HEK293T (cell line): ENCODE measurements at places on chromosomes 12 and 14.

DNA sequence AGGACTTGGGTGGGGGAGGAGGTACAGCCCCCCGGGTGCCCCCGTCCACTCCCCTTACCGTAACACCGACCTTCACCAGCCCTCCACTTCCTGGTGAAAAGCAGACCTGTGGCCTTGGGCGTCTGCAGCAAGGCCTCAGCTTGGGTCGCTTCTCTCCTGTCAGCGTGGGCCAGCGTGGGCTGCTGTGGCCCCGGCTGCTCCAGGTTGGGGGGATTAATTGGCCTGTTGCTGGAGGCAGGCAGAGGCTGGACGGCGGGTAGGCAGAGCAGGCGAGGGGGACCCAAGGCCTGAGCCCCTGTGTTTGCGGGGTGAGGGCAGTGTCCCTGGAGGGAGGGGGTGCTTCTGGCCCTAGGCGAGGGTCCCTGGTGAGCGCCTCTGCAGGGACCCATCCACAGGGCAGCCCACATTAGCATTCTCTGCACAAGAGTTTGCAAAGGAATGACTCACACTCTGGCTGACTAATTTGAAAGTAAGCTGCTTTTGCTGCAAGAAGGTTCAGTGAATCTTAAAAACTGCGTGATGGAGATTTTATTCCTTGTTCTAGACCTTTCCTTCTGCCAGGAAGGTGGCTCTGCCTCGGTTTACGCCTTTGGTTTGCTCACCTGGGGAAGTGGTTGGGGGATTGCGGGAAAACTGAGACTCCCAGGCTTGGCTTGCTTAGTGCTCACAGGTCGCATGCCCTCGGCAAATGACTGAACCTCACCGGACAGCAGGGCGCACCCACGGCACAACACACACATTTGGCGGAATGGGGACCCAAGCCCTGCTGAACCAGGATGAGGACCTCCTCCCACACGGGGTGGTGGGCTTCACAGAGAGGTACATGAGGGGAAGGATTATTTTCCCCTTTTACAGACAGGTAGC, 37.9 kb upstream of the DLK1 start:
- DNase-seq: no peak

GRCh38 chr12:12660201-12660600, 35.8 kb downstream of the GPR19 start:
- DNase-seq: no peak

GRCh38 chr12:104694711-104695110, 238.0 kb downstream of the CHST11 start:
- no peak for DNase-seq

- DNase-seq: no peak
Observed at GRCh38 chr12:105338966-105339365, 8.5 kb downstream of the C12orf75 start.

- DNase-seq: no peak
Observed at GRCh38 chr14:89134640-89135039, 282.4 kb downstream of the FOXN3 start.

GRCh38 chr14:20391505-20391904, 21.8 kb downstream of the TEP1 start:
- no peak for DNase-seq

- no peak for DNase-seq
Observed at GRCh38 chr14:47277703-47278102, 397.7 kb downstream of the MDGA2 start.

GRCh38 chr12:19130224-19131024, 891 bp downstream of the PLEKHA5 start:
- DNase-seq: peak; percentile 33

DNA sequence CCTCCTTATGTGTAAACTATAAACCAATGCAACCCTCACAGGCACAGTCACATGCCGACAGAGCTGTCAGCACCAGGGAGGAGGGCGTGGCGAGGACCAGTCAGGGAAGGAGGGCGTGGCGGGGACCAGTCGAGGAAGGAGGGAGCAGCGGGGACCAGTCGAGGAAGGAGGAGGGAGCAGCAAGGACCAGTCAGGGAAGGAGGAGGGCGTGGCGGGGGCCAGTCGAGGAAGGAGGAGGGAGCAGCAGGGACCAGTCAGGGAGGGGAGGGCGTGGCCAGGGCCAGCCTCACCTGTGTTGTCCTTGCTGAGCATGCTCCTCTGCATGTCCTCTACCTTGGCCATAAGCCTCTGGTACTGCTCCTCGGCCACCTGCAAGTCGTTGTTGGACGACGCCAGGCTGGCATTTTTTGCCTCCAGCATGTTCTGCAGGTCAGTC, 24.2 kb downstream of the GOLGA3 start:
- no peak for DNase-seq

DNA sequence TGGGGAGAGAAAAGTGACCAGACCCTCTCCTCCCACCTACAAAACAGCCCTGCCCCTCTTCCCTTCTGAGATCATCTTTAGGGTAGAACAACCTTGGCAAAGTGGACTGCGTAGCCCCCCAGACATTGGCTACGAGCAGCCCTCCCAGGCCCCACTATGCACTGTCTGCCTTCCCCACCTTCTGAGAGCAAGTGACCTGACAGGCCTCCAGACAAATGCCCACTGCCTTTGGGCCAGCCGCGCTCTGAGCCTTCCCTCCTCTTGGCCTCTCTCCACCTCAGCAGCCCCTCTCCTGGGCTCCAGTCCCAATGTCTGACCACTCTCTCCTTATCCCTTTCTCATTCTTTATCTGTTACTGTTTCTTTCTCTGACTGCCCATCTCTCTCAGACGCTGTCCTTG, 46.5 kb upstream of the CCND2 start:
- DNase-seq: no peak

DNA sequence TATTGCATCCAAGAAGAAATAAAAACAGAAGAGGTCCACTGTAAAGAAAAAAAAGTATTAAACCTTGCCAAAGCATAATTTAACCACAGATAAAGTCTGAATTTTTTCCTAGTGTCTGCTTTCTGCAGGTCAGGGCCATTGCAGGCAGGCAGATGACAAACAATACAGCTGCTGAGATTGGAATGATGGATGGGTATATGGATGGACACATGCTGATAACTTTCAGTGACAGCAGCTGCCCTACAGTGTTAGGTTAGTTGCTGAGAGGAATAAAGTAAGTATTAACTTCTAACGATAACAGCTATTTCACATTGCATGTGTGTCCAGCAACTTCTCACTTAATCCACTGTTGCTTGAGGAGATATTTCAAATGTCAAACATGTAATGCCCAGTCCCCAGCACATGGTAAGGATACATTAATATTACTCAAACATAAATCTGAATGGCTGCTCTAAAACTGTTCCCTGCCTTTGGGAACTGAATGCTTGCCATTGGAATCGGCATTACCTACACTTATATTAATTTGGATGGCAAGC, 515.3 kb downstream of the RMST start:
- DNase-seq: no peak

DNA sequence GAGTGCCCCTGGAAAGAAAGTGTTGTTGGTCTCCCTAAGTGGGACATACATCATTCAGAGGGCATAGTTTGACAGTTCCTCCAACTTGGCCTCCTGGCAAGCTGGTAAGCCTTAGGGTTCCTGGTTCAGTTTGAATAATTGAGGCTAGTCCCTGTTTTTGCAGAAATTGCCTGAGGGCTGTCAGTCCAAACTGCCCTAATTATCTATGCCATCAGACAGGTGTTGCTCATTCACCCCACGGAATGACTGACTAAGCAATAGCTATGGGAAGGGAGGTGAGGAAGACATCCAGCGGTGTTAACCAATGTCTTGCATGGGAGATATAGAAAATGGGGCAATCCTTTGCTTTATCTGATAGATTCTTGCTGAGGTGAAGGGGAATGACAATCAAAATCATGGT, 37.6 kb downstream of the SPTSSA start:
- DNase-seq: no peak

GRCh38 chr14:23183158-23183470, 346 bp downstream of the SLC7A8 start:
- DNase-seq: no peak

GRCh38 chr14:52355526-52355925, 41.4 kb downstream of the PTGER2 start:
- no peak for DNase-seq

DNA sequence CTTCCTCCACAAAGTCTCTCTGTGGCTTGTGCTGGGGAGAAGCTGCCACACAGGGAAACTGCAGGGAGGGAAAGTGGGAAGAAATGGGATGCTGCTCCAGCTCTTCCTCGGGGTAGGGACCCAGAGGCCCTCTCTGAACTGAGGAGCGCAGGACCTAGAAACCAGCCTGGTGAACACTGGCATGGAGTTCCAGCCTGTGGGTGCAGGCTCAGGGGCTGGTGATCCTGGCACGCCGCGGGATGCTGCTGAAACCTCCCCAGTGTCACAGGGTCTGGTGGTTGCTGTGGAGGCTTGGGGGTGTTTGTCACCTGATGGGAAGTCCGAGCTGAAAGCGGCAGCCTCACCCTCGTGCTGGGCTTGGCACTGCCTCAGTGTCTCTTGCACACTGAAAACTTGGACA, 5.2 kb upstream of the KRT75 start:
- no peak for DNase-seq

DNA sequence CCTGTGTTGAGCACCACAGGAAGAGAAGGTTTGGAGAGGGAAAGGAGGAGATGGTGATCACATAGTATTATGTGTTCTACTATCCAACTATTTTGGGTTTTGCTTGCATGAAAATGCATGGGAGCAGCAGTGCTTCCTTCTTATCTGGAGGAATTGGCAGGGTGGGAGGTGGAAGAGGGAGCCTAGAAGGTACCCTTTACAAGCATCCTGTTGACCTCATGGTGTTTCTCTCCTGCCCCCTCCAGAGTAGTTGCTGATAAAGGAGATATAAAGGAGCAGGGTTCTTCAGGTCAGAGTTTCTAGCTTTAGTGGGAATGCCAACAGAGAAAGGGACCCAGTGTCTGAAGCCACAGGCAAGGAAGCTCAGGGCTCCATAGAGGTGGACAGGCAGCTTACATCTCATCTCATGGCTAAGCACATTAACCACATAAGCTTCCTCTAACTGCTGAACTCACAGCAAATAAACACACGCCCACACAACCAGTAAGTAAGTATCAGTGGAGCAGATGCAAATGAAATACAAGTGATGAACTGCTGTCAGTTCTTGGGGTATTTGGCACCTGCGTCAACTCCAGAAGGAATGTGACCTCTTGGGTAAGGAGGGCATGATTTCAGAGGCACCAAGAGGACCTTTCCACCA, 174.2 kb upstream of the SLC38A2 start:
- no peak for DNase-seq

GRCh38 chr12:72631926-72632685, 359.9 kb downstream of the TRHDE start:
- DNase-seq: no peak

- DNase-seq: no peak
Observed at GRCh38 chr14:31096255-31096654, 70.1 kb upstream of the STRN3 start.

DNA sequence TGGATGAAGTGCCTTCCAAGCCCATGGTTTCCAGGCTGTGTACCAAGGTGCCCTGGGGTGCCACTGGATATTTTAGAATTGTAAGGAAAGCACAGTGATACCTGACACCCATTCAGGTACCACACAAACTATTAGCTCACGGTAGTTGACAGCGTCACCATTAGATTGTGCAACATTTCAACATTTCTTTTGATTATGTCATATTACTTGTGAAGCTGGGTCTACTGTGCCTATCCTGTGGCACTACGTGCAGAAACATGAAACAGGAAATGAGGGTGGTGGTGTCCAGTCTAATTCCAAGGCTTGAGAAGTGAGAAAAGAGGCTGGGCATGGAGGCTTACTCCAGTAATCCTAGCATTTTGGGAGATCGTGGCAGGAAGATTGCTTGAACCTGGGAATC, 75.5 kb upstream of the CPM start:
- no peak for DNase-seq

- DNase-seq: no peak
Observed at GRCh38 chr12:106249411-106250135, 1.8 kb upstream of the CKAP4 start.

DNA sequence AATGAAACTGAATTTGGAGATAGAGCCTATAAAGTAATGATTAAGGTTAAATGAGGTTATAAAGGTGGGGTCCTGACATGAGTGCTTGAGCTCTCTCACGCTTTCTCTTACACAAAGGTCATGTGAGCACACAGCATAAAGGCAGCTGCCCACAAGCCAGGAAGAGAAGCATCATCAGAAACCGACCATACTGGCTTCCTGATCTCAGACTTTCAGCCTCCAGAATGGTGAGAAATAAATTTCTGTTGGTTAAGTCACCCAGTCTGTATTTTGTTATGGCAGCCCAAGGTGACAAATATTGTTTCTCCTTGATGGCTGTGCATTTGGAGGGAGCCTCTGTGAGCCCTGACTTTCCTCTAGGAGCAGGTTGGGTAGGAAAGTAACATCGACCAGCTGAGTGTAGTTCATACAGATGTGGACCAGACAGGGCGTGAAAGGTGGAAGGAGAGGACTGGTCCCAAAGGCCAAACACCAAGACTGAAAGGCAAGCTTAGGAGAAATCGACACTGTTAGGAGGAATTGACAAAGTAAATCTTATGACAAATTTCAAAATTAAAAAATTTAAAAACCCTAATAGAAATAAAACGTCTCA, 97.6 kb upstream of the SLC38A2 start:
- DNase-seq: no peak

GRCh38 chr12:114702462-114702861, 18.5 kb upstream of the TBX3 start:
- DNase-seq: no peak

GRCh38 chr12:63301311-63301710, 150.3 kb upstream of the AVPR1A start:
- DNase-seq: no peak

DNA sequence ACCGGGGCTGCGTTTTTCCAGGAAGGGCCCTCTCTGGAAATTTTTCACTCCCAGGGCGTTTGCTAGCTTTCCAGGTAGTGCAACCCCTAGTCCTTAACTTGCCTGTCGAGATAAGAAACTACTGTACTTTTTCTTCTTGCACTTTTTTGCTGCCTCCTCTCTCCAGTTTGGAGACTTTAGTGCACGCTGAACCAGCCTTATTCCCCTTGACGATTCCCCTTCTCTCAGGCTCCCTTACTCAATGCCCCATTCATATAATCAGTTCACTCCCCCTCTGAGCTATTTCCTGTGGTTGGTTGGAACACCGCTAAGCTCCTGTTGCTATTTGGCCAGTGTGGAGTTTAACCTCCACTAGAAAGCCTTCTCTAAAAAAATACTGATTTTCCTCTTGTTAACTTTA, 682 bp downstream of the CREBL2 start:
- peak; percentile 28 for DNase-seq

- DNase-seq: no peak
Observed at GRCh38 chr12:107512391-107512790, 173.2 kb upstream of the PWP1 start.

DNA sequence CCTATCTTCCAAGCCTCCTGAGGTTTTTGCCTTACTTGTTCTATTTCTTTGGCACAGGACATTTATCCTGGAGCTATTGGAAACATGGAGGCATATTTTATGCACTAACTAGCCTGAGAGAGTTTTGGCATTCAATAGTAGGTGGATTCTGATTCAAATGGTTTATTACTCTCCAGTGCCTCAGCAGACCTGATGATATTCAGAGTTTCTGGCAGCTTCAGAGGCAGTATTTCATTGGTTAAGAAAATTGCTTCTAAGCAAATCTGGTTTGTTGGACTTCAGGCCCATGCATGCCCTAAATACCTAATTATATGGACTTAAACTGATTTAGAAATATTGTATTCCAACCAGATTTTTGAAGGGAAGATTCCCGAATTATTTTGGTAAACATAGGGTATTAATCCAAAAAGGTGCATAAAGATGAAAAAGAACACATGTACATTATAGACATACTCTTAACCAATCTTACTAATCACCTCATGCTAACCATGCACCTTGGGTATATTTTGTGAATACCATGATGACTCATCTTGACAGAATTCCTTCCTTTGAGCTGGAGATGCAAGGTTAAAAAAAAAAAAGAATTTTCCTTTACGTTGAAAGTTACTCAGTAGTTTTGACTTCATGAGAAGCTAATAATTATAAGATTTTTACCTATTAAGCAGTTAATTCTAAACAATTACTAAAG, 44.3 kb upstream of the KTN1 start:
- no peak for DNase-seq
